NCI-H1048 (cell line): ENCODE measurements at places on chromosomes 7 and 10.

DNA sequence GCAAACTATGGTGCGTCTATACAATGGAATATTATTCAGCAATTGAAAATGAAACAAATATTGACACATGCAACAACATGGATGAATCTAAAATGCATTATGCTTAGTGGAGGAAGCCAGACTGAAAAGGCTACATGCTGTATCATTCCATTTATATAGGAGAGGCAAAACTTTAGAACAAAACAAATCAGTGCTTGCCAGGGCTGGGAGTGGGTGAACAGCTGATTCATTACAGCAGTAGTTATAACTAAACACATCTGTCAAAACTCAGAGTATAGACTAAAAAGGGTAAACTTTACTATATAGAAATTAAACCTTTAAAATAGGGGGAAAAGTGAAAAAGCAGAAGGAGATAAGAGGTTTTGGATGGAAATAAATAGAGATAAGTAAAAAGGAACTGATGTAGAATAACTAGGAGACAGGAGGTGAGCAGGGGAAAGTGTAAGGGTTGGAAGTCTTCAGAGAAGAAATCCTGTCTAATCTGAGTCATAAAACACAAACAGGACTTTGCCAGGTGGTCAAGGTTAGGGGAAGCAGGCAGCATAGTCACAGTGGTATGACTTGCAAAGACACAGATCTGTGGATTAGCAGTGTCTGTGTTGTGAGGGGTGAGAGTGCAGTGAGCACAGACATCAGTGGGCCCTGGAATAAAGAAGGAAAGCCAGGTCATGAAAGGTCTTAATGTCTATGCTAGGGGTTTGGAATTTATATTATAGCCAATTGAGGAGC lies 349.8 kb downstream of the PHTF2 start:
- DNase-seq: no peak

GRCh38 chr7:14767716-14768425 lies 134.7 kb downstream of the DGKB start:
- DNase-seq: no peak

DNA sequence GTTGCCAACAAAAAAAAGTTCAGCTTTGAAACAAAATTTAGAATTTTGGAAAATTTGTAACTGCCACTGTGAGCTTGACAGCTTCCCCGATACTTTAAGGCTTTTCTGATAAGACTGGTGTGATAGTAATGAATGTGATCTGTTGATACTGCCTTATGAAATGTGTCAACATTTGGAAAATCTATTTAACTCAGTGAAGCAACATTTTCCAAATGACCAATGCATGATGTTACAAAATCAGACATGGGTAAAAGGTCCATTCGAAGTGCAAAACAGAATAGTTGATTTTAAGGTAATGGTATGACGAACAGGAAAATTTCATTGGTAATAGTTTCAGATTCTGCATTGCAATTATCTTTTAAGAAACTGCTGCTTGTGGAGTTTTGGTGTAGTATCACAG lies 175.4 kb downstream of the SEM1 start:
- DNase-seq: no peak

DNA sequence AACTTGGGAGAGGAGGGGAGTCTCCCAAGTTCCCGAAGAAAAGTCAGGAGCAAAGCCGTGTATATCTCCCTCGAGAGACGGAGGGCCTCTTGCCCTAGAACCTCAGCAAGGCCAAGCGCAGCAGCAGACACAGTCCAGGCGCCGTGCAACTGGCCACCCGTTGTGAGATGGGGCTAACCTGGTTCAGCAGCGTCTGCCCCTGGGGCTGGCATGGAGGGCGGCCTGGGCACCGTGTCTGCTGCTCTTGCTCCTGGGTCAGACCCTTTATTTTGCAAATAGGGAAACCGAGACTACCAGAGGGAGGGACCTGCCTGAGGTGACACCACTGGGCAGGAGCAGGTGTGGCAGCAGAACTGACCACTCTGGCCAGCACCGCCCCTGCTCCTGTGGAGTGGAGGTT lies 13.4 kb downstream of the ATP5MF start:
- no peak for DNase-seq

DNA sequence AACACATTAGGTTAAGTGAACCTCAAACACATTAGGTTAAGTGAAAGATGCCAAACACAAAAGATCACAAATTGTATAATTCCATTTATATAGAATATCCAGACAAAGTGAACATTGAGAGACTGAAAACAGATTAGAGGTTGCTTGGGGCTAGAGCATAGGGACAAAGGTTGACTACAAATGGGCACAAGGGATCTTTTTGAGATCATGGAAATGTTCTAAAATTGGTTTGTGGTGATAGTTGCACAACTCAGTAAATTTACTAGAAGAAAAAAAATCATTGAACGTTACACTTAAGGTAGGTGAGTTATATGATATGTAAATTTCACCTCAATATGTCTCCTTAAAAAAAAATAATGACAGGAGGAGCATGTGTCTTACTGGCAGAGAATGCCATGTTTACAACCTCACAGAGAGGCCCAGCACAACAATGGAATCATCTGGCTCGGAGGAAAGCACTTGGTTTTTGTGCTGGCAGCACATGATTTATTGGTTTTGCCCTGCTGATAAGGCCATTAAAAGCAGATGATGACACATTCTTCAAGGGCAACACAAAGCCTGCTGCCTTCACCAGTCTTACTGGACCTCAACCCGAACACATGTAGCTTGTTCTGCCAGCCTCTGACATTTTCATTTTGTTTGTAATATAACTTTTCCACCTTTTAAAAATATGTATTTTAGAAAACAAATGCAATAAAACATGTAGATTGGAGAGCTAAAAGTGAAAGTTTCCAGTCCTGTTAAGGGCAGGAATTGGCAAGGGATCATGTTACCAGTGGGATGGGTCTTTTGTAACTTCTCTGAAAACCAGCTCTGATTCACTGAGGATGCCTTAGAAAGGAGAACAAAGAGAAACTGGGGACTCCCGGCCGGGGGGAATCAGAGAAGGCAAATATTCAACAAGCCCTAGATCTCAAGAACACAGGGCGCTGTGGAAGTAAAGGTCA lies 11.9 kb upstream of the LMOD2 start:
- no peak for DNase-seq

- DNase-seq: no peak
Observed at GRCh38 chr7:99499371-99499720, 735 bp downstream of the ZNF394 start.
